ENCODE measurements at places on chromosomes 2 and 18. TPM values are rescaled to one million over a fixed set of nuclear protein-coding genes. Genes with fewer than 3 reads are reported as not detected.

STRN gene
- total RNA-seq, result 13.1 TPM

SLC38A11 gene
- 0.29 TPM for total RNA-seq

PROKR1 gene
- not detected for total RNA-seq

NT5DC4 gene
- not detected for total RNA-seq

FBXO41 gene
- 3.1 TPM for total RNA-seq

OTOF gene
- total RNA-seq, result not detected

RAPH1 gene
- total RNA-seq, result 19.2 TPM

SNORC gene
- 0.29 TPM for total RNA-seq

MOGAT1 gene
- not detected for total RNA-seq

MAPK4 gene
- not detected for total RNA-seq

ESPNL gene
- 9.8 TPM for total RNA-seq

AMER3 gene
- total RNA-seq, result not detected

ZNF532 gene
- 51.4 TPM for total RNA-seq

CCDC68 gene
- 4.6 TPM for total RNA-seq

ROCK2 gene
- 57.3 TPM for total RNA-seq

ALK gene
- total RNA-seq, result under 0.01 TPM

UBE2E3 gene
- 59.0 TPM for total RNA-seq

RPRM gene
- total RNA-seq, result 0.15 TPM

SPR gene
- total RNA-seq, result 20.5 TPM

LINC00305 gene
- total RNA-seq, result not detected

PLEKHH2 gene
- total RNA-seq, result 5.7 TPM

ST6GAL2 gene
- under 0.01 TPM for total RNA-seq

NLRC4 gene
- total RNA-seq, result not detected

TTL gene
- total RNA-seq, result 37.7 TPM

MARS2 gene
- 1.3 TPM for total RNA-seq

HDLBP gene
- total RNA-seq, result 1,709 TPM

POLR1A gene
- total RNA-seq, result 18.5 TPM

LIMS2 gene
- total RNA-seq, result 0.44 TPM

GLI2 gene
- total RNA-seq, result 3.2 TPM

MOCOS gene
- total RNA-seq, result 5.5 TPM

UGT1A6 gene
- total RNA-seq, result not detected

FN1 gene
- total RNA-seq, result 11,839 TPM

UGT1A3 gene
- not detected for total RNA-seq

TRIP12 gene
- 254 TPM for total RNA-seq

HAAO gene
- 6.3 TPM for total RNA-seq

G6PC2 gene
- not detected for total RNA-seq

NEURL3 gene
- total RNA-seq, result not detected

GRHL1 gene
- 0.58 TPM for total RNA-seq

BOLL gene
- not detected for total RNA-seq

CHRNG gene
- total RNA-seq, result not detected

MTHFD2 gene
- total RNA-seq, result 65.9 TPM

CXCR1 gene
- total RNA-seq, result not detected

Data from smooth muscle cell of trachea (primary cell).